RPMI7951 (cell line): ENCODE measurements at places on chromosomes 1 and 21. TPM values are rescaled to one million over a fixed set of nuclear protein-coding genes. Genes with fewer than 3 reads are reported as not detected.

Gene CCDC30
- 0.84 and 2.5 TPM in 2 replicates for total RNA-seq

Gene CD160
- not detected in 2 replicates for total RNA-seq

Gene TGFB2
- 11.3 and 18.7 TPM in 2 replicates for total RNA-seq

Gene SLAMF1
- total RNA-seq = 0.12 TPM in 1 of 2 replicates, not detected in the other

Gene FMO5
- total RNA-seq = 2.1 and 3.4 TPM in 2 replicates

Gene PRELP
- total RNA-seq = not detected in 2 replicates

Gene ZNF691
- 7.6 and 9.9 TPM in 2 replicates for total RNA-seq

Gene OR6N1
- not detected in 2 replicates for total RNA-seq

Gene PLA2G2D
- not detected in 2 replicates for total RNA-seq

DNA sequence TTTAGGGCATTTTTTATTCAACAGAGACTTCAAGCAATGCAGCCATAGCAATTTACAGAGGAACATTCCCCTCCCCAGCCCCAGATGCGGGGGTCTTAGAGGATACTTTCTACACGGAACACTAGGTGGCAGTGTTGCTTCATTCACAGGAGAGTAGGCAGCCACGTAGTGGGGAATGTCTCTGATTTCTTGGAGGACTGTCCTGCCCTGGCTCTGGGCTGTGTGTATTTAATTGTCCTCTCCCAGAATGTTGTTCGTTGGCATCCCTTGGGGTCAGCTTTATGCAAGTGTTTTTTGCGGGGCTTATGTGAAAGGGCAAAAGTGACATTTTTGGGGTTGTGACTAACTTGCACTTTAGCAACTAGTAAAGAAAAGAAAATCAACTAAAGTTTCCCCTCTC lies 96.9 kb downstream of the PAPPA2 start:
- DNase-seq = peak; percentile 42

DNA sequence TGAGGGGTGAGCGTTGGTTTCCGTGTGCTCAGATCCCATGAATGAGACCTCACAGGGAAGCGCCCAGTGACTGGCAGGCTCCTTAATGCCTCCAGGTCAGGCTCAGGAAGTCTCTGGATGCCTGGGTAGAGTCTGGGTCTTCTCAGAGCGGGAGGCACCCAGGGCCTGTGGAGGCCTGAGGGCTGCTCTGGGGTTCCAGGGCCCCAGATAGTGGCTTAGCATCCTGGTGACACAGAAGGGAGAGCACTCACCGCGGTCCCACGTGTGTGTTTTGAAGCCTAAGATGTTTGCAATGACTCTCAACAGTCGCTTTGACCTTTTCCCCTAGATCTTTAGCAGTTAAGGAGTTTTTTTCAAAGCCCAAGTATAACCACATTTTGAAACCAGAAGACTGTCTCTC lies 25.0 kb downstream of the PRMT2 start:
- no peak for DNase-seq

DNA sequence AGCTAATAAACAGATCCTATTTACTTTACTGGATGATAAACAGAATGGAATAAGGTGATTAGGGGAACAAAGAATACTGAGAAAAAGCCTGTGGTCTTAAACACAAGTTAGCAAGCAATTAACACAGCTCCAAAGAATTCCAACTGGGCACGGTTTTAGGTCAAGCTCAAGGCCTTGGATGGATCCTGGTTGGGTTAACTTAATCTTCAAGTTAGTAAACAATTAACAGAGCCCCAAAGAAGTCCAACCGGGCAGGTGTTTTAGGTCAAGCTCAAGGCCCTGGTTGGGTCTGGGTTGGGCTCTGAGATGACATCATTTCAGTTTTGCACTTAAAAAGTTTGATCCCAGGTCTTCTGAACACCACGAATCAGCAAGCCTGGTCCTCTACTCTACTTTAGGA lies 1086.3 kb upstream of the TMPRSS15 start:
- no peak for DNase-seq

DNA sequence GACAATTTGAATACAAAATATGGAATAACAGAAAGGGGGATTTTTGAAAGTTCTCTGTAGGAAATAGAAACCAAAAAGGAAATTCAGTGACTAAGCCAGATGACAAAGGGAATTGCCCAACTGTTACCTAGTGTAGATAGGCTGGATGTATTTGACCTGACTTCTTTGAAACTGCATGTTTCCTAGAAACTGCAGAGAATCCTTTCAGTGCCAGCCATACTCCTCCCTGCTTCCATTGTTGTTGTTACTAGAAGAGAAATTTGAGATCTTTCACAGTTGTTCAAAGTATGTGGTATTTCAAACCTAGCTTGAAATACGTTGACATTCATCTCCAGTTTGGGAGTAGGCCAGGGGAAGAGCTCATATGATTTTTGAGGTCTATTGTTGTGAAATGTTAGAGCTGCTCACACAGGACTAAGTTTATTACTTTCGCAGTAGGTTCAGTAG lies 1.8 kb upstream of the GBP5 start:
- DNase-seq = peak; percentile 30

GRCh38 chr1:177069490-177069889 lies 95.0 kb downstream of the ASTN1 start:
- no peak for DNase-seq

DNA sequence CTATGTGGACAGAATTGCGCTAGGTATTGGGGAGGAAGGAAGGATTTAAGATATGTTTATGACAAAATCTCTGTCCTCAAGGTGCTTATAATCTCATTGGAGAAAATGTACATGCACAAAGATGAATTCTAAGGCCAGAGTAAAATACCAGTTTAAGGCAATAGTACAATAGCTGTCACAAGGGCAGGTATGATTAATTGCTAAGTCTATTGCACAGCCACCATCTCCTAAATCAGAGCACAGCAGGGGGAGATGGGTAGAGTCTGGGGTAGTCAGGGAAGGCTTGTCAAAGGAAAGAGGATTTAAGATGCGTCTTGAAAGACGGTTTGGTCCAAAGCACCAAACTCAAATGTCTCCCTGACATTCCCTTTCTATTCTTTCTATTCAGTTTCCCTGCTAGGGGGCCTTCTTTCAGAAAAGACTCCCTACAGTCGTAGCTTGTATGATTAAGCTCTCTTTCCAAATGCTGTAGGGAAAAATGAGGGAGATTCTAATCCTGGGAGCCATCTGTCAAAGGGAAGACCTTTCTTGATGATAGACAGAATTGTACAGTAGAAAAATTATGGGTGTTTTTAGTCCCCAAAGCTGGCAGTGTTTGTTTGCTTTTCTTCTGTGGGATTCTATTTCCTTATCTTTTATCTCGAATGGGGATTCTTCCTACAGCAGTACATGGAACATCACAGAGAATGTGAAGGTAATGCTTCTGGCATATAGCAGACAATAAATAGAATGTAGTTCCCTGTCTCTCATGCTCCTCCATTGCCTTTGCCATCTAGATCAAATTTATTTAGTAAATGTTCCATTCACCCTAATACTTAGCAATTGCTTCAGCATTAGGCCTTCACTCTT lies 107.6 kb upstream of the NFIA start:
- no peak for DNase-seq

DNA sequence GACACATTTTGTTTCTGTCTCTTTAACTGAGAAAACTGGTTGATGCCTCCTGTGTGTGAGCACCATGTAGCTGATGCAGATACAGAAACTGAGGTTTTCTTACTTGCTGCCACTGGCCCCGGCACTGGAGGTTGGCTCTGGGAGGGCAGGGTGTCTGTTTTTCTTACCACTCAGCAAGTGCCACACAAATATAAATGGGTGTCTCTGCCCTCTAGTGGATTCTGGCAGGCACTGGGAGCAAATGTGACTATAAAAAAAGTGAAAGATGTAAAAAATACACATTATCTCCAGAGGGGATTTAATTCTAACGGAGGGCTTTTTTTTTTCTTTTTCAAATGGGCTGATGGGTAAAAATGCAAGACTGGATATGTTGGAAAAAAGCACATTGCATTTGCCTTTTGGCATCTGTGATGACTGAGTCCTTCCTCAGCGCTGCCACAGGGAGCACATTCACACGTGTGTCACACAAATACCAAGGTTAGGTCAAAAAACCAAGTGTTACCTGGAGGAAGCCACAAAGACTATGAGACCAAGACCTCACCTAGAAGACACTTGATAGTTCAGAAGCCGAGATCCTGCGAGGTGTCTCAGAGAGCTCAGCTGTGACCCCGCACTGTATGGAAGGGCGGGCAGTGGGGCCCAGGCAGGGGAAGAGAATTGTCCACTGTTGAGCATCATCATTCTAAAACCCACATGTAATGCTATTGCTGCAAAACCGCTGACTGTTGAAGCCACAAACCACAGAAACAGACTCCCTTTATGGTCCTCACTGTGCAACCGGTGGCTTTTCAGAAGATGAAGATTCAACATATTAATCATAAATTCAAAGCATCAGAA lies 18.9 kb downstream of the PGBD2 start:
- peak; percentile 78 for DNase-seq

GRCh38 chr1:45329445-45329844 lies 2.8 kb downstream of the HPDL start:
- peak; percentile 69 for DNase-seq

- peak; percentile 71 for DNase-seq
These were observed 20.0 kb upstream of the RD3 start for GRCh38 chr1:211511947-211512346.

DNA sequence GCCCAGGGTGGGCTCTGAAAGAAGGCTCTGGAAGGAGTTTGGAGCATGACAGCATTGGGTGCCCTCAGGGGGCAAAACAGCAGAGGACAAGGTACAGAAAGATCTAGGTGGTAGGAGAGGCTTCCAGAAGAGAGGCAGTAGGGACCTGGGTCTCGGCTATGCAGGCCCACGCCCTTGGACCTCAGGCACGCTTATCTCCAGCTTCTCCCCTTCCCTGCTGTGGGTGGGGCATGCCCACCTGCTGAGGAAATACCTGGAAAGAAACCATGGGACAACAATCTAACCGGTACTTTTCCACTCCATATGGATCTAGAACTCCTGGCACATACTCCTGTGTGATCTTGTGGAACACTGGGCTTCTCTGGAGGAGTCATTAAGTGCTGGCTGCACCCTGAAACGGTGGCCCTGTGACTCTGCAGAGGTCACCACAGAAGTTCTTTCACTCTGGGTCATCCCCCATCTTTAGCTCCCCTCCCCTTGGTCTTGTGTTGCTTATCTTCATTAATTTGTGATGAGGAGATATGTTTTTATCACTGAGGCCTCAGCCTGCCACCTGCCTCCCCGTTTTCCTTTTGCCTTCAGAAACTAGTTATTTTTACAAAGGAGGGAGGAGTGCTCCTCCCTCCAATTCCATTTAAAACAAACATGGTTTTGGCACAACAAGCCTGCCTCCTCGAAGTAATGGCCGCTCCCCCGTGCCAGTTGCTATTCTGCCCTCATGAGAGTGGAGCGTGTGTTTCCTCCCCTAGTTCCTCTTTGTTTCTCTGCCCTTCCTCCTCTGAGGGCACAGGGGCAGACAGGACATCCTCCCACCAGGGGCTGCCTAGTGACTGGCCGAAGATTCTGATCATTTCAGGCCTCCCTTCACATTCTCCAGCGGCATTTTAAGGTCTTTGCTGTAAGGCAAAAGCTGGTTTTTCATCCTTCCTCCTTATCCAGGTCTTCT lies 78.0 kb upstream of the ATP5PO start:
- DNase-seq = no peak

- DNase-seq = no peak
These were observed 18.8 kb downstream of the PLEKHM2 start for GRCh38 chr1:15702722-15703550.

DNA sequence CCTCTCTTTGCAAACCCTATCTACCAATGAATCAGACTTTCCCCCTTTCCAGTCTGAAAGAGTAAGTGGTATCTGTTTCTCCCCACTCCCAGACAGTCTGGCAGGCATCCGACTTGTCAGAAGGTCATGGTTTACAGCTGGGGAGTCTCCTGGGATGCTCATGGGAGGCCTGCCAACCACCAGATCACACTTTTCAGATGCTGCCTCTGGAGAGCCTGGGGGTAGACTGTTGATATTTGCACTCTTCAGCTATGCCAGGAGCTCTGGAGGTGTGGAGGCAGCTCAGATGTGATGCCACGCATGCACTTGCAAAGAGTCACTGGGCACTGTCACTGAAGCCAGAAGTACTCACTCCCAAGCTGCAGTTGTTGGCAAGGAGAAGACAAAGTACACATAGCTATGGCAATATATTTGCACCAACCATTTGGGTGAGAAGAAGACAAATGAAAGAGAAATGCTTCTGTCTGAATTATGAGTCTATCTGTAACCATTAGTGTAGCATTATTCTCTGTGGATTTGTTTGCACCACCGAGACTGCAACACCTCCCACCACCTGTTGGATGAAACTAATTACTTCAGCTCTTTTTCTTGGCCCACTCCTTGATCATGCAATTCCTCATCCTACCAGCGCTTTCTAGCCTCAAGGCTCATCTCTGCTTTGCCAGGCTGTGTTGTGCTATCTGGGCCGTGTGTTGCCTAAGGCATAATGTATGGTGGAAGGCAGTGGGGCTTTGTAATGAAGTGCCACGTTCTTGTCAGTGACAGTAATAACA lies 133.0 kb upstream of the SPAG17 start:
- DNase-seq = no peak

GRCh38 chr1:22074803-22075202 lies 22.3 kb downstream of the CDC42 start:
- DNase-seq = no peak

DNA sequence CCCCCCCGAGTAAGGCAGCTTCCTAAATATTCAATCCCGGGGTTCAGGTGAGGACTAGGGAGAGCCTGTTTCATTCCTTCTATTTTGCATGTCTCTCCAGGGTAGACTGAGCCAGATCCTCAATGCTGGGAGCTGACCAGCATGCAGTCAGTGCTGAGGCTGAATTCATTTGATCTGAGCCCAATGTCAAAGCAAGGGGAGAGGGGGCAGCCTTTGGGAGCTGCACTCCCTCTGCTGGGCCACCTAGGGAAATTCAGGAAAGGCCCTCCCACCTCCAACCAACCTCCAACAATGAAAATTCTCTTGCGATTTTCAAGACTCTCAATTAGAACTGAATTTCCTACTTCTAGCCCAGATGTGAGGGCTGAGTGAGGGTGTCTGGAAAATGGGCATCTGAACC lies 371.2 kb downstream of the NPHP4 start:
- peak; percentile 5 for DNase-seq

GRCh38 chr1:115666702-115667101 lies 24.9 kb downstream of the VANGL1 start:
- DNase-seq = no peak

DNA sequence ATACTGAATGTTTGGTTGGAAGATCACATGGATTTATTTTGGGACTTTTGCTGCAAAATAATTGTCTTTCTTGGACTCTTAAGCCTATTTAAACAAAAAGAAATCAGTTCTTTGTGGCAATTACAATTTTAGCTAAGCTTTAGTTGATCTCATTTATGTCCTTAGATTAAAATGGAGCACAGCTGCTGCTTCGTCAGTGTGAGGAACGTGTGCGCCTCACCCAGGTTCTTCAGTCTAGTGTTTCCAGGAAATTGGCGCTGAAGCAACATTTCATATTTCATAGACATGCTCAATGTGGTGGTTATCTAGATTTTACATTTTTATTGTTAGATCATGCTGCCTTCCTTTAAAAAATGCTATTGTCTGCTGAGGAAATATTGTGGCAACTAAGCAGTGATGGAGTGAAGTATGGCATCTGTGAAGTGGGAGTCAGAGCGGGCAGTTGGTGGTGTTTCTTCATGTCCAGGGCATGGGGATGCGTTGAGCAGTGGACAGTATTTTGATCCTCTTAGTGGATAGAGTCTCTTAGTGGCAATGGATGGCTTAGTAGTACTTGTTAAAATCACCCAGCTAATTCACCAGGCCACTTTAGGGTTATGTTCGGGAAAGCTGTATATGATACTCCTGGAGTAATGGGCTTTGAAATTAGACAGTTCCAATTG lies 5.6 kb downstream of the DDI2 start:
- no peak for DNase-seq
